ENCODE measurements at places on chromosomes 2 and 18.

DNA sequence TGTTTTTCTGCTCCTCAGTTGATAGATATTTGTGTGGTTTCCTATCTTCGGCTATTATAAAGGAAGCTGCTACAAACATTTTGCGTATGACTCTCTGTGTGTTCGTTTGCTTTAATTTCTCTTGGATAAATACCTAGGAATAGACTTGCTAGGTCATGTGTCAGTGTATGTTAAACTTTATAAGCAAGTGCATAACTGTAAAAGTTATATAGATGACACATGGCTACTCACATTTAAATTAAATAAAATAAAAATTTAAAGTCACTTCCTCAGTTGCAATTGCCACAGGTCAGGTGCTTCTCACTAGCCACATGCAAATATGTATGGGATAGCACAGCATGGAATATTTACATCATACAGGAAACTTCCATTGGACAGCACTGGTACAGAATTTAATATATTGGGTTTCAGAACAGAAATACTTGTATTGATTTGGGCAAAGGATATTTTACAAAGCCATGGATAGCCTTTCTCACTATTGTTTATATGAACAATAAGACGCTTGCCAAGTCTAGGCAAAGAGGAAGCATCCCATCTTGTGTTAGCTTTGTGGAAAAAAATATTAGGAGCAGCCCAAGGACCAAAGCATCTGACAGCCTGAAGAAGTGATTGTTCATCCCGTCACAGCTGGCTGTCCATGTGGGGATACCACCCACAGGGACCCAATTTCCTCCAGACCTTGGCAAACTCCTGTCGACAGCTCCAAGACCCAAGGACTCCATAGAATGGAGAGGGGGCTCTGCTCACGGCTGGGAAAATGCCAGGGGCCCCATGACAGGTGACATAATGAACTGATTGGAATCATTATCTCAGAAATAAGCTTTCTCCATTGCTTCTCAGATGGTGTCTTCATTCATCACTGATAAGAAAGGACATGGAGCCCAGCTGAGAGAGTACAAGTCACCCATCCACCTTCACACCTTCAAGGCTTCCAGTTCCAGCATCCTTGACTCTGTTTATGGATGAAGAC is 196.7 kb downstream of the SH3BP4 start:
- DNase-seq, result no peak

- DNase-seq, result no peak
Measured at GRCh38 chr18:33664241-33664874, 86.3 kb downstream of the ASXL3 start.

- DNase-seq, result no peak
Measured at GRCh38 chr2:158969162-158969714, 798 bp downstream of the TANC1 start.

GRCh38 chr18:7789856-7790552 is 222.9 kb downstream of the PTPRM start:
- DNase-seq, result no peak

- DNase-seq, result no peak
Measured at GRCh38 chr2:100429726-100430125, 12.3 kb upstream of the CHST10 start.

DNA sequence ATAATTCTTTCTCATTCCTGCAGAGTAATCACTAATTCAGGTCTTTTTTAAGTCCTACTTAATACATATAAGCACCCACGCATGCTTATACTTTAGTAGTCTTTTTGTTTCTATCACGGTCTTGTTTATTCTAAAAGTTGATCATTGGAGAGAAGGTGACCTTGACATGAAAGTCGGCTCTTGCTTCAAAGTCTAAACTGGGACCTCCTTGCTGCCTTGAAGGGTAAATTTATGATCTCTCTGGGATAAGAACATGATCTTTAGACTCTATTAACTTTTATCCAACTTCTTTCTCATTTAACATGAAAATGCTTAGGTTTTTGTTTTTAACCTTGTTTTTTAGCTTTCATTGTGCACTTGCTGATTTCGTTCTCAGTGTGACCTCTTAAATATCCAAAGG is 792.3 kb downstream of the DPP10 start:
- no peak for DNase-seq

DNA sequence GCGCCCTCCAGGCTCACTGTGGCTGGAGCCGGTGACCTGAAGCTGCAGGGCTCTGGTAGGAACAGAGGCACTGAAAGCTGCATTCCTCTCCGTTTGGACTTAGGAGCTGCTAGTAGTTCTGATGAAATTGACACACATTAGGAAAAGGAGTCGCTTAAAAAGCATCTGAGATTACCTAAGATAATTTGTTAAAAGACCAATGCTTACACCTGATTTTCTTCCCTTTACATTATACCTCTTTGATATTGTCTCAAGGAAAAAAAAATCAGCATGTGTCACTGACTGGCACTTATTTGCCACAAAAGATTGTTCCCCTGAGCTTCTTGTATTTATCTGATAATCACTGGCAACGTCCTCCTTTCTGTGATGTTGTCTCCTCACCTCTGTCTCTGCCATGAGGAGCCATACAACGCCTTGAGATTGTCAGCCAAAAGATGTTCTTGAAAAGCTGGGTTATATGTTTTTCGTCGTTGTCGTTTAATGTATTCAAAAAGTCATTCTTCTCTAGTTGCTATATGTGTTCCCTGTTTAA is 618 bp upstream of the CHN1 start:
- no peak for DNase-seq

GRCh38 chr2:179435000-179435399 is 170.4 kb upstream of the SESTD1 start:
- DNase-seq, result no peak

GRCh38 chr2:54858021-54858681 is 134.7 kb downstream of the EML6 start:
- peak; percentile 81 for DNase-seq

DNA sequence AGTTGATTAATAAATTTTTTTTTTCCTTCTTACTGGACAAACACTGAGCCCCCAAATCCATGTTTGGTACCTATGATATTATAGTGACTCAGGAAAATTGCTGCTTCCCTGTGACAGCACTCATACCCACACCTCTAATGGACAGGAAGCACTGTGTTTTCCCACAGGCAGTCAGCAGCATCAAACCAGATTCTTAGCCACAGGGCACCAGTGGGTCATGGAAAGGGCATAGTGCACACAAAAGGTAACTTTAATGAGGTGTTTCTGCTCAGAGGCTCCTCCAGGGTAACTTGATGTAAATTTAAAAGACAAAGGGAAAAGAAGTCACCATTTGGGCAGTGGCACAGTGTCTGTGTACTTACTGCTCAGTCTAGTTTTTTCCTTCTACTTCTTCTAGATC is 34.1 kb downstream of the SERPINB11 start:
- peak; percentile 66 for DNase-seq

DNA sequence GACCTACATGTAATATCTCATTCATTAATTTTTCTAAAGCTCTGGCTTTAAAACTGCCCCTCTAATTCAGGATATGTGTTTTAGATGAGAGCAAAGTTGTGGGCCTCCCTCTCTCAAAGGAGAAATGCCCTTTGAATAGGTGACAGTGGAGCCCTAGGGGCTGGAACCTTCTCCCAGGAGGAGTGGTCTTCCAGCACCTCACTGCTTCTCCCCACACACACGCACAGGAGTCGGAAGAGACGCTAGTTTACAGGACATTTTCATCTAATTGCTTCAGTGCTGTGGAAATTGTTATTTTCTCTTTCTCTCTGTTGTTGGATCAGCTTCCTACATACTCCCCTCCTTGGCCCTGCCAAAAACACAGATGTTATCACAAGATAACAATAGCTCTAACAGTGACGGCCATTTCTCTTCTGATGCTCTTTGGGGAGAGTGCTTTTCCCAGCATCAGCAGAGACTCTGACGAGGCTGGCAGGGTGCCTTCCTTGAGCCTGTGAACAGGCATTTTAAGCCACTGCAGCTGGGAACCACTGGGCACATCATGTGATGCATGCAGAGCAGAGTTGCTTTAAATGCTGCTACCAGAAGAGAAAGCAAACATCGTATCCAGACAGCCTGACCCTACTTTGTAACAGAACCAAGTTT is 209.4 kb upstream of the SP5 start:
- DNase-seq, result peak; percentile 9

- no peak for DNase-seq
Measured at GRCh38 chr2:64992218-64992617, 3.0 kb downstream of the SLC1A4 start.

DNA sequence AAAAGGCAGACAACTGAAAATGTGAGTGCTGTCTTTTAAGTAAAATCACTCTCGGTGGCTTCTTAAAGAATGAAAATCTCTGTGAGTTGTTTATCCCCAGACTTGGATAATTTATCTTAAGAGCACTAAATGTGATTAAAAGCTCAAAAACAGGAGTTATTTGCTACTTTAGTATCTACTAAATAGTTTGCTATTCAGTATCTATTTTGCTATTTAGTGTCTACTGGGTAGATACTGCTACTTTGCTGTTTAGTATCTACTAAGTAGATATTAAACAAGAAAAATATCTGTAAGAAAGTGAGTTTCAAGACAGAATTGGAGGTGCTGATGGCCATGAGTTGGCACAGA is 1.4 kb upstream of the KCNG3 start:
- DNase-seq, result no peak

All from brain microvascular endothelial cell (primary cell).